ENCODE measurements at places on chromosomes 6 and 20.
A peak's percentile ranks its signal among the peaks of the same experiment; 100 is the strongest.

DNA sequence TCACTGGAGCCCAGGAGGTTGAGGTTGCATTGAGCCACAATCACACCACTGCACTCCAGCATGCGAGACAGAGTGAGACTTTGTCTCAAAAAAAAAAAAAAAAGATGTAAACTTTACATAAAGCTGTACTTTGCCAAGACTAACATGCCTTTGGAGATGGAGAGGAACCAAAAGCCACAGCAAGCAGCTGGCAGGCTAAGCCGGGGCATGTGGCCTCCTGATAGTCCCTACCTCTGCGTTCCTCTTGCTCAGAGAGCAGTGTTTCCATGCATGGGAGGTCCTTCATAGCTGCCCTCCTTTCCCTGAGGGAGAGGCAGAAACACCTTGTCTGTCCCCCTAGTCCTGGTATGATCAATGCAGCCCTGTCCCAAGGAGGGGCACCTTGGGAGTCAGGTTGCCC, 35.2 kb downstream of the SPATA2 start:
- DNase-seq = no peak

GRCh38 chr6:130624046-130624445, 203.2 kb upstream of the SMLR1 start:
- DNase-seq = no peak

DNA sequence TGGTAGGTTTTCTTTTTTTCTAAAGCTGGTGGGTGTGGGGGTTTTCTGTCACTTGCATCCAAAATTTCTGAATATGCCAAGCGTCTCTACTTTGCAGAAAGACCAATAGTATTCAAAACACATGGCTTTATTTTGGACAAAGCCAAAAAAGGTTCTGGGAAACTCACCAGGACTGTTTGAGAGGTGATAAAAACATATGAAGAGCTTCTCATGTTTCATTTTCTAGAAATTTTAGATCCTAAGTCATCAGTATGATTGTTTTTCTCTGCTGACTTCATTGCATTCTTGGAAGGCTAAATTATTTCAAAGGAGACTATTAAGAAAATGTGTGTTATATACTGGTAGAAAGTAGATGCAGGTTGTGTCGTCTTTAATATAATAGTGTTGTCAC, 51.3 kb downstream of the GCLC start:
- DNase-seq = no peak

GRCh38 chr6:108655806-108656651, 95.3 kb downstream of the FOXO3 start:
- no peak for DNase-seq

GRCh38 chr20:23874747-23875146, 4.8 kb downstream of the CST5 start:
- DNase-seq = no peak

DNA sequence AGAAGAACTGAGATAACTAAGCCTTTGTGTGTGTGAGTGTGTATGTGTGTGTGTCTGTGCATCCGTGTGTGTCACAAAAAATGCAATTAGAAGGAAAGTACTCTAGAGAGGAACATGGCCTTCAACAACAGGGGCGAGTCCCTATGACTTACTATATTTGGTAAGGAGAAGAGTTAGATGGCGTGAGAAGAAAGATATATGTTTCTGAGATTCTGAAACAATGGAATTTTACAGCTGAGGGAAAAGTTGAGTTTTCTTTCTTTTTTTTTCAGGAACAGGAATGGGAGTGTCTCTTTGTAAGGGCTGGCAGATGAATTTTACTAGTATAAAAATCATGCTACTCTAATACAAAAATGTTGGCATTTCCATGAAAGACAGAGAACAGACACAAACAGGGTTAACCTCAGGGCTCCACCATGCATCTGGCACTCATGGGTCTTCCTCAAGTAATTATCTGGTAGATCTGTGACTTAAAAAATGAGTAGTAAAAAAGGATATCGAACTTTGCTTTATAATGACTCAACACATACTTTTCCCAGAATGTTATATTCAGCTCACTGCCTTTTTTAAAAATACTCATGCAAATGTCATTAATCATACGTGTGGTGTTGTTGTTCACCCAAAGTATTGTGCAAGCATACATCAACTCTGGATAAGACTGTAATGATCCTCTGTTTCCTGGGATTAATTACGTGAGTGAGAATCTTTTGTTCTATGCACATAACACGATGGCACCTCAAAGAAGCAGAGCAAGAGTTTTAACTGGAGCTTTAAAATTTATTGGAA, 12.8 kb upstream of the SASH1 start:
- DNase-seq = no peak

DNA sequence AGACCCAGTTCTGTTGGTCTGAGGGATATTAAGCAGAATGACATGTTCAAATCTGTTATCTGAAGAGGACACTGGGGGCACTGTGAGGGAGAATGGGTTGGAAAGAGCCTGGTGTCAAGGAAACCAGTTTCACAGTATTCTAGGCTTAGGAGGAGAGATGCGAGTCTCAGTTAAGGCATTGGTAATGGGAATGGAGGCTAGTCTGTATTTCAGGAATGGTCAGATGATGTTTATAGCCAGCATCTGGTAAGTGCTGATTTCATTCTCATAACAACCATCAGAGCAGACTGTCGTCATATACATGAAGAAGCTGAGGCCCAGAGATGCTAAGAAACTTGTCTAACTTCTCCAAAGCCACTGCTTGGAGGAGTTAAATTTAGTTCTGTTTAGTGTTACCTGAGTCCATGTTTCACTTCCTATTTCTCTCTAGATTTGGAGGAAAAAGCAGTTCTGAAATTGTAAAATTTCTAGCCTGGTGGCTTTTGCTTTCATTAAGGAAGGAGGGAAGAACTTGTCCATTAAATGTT, 242.0 kb downstream of the ARID1B start:
- no peak for DNase-seq

GRCh38 chr6:159533016-159533415, 160.0 kb downstream of the SOD2 start:
- no peak for DNase-seq

GRCh38 chr6:104969785-104970581, 13.1 kb downstream of the LIN28B start:
- DNase-seq = no peak

GRCh38 chr6:156719720-156720563, 57.2 kb upstream of the ARID1B start:
- peak; percentile 56 for DNase-seq

- no peak for DNase-seq
Measured at GRCh38 chr6:50824552-50824951, 5.9 kb downstream of the TFAP2B start.

DNA sequence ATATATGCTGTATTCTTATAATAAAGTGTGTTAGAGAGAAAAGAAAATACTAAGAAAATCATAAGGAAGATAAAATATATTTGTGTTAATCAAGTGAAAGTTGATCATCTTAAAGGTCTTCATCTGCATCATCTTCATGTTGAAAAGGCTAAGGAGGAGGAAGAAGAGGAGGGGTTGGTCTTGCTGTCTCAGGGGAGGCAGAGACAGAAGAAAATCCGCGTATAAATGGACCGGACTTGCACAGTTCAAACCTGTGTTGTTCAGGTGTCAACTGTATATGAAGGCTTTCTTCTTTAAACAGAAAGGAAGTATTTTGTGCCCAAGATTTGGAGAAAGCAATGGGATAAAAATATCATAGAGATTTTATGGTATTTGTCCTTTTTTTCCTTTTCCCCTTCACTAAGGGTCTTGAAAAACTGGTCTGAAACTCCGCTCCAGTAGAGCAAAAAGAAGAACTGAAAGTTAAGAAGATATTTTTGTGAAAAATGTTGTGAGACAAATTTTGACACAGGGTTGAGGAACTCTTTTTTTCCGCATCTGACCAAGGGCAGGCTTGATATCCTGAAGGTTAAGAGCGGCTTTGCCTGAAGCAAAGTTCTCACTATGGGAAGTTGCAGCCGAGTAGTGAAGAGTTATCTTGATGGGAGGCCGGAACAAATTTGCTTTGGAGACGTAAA, 350.7 kb downstream of the LAMA2 start:
- DNase-seq = no peak

DNA sequence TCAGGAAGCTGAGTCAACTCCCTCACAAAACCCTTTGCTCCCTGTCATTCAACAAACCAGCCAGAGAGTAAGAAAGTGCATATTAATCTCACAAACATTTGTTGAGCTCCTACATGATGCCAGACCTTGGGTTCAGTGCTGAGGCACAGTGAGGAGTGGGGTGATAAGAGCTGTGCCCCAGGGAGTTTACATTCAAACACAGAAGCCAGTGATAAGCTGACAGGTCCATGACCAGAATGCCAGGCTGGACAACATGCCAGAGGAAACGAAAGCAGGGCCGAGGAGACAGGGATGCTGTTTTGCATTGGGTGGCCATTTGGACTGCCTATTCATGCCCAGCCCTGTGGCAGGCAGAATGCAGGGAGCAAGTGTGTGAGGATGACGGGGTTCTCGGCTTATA, 76.7 kb downstream of the LRFN2 start:
- no peak for DNase-seq

DNA sequence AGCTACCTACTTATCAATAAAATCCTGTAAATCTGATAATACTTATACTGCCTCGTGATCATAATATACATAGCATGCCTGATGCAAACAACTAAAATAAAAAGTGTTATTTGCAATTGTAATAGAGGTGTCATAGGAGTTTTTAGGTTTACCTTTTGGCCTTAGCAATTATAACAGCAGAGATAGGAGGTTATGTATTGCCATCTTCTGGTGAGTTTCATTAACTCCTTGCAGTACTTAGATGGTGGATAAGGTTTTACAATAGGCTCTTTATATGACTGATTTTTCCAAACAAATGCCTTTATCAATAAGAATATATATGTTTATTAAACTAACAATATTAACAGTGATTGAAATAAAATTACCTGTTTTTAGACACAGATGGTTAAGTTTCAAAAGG, 27.8 kb upstream of the MYCT1 start:
- no peak for DNase-seq

DNA sequence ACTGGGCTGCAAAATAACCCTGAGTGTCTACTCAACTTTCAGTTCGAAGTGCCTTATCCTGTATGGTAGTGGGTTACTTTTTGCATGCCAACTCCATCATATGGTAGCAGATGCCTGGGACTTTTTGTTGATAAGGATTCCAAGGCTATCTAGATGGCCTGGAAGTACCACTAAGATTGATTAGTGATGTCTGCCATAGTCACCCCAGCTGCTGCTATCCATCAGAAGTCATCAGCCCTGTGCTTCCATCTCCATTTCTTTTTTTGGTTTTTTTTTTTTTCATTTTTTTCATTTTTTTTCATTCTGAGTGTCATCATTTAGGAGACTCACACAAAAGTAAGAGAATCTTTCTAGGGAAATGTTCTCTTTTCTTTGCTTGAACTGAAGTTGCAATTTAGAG, 217.4 kb upstream of the PLCB4 start:
- DNase-seq = no peak

- no peak for DNase-seq
Measured at GRCh38 chr20:10861090-10861489, 187.3 kb upstream of the JAG1 start.

- no peak for DNase-seq
Measured at GRCh38 chr6:41675176-41675775, 37.0 kb downstream of the MDFI start.

GRCh38 chr6:101614774-101615173, 221.3 kb downstream of the GRIK2 start:
- DNase-seq = no peak

DNA sequence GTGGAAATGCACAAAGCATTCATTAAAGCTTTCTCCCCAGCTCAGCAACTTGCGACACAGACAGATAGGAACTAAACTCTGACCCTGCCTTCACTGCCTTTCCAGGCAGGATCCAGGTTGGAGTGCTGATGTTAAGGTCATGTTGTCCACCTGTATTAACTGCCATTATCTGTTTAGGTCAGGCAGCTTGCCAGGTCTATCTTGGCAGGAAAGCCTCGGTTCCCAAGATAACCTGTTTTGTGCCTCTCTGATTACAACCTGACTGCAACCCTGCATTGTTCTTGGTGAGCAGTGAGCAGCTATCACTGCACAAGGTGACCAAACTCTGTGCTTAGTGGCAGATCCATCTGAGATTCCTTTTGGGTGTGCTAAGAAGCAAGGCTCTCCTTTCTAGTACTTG, 23.2 kb upstream of the ELOVL2 start:
- no peak for DNase-seq

GRCh38 chr20:36792422-36792821, 18.9 kb upstream of the DSN1 start:
- DNase-seq = no peak

DNA sequence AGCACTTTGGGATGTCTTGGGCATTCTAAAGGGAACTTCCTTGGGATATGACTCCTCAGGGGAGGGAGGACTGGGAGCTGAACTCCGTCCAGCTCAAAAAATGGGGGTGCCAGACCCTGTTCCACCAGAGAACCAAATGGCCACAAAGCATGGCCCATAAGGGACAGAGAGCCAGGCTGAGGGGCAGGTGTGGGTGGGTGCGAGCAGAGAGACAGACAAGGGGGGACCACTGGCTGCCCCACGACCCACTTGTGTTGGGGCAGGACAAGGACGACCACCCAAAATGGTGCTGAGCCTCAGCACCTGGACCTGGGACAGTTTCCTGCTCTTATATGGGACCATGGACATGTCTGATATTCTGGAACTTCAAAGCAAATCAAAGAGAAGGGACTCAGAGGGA, 148.2 kb upstream of the MLN start:
- no peak for DNase-seq
